ENCODE measurements at places on chromosomes 5 and 9.

- no peak for DNase-seq
Measured at GRCh38 chr5:3377176-3377575, 218.5 kb upstream of the IRX1 start.

DNA sequence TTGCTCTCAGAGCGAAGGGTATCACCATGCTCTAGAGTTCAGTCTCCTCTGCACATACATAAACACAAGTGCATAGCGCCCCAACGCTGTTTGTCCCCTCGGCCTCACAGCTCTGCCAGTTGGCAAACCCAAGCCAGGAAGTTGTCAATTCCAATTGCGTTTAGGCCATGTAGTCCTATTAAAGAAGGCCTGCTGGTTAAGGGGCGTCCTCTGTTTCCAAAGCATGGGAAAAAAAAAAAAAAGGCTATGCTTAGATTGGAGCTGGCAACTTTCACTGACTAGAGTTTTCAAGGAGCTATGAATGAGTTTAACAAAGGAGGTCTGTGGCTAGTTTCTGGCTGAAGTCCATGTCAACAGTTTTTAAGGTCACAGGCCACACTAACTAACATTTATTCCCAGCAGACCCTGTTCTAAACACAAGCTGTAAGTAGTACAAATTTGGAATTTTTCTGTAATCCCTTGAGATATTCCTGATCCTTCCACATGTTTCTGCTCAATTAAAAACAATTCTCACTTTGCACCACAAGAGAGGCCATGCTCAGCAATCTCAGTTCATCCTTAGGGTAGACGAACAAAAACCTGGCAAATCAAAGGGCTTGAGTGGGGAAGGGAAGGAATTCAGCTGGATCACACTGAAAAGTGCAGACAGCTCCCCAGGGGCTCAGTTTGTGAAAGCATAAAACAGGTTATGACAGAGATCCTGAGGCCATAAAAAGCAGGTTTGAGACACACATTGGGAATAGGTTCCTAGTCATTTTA, 187.7 kb downstream of the DENND1A start:
- DNase-seq, result no peak

DNA sequence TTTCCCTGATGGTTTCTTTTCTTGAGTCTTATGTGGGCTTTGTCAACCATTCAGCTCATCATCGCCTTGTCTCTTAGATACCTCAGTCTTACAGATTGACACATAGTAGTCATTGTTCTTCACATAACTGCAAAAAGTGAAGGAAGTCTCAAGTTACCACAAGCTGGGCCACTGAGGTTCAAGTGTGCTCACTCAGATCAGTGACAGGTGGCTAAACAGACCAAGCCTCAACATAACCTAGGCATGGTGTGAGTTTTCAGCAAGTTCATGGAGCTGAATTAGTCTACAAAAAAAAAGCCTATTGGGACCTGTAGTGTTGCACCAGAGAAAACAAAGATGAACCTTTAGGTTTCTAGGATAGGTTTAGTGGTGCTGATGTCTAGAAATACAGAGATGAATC, 58.2 kb downstream of the RFK start:
- no peak for DNase-seq

GRCh38 chr9:10079284-10079964, 533.4 kb downstream of the PTPRD start:
- no peak for DNase-seq

DNA sequence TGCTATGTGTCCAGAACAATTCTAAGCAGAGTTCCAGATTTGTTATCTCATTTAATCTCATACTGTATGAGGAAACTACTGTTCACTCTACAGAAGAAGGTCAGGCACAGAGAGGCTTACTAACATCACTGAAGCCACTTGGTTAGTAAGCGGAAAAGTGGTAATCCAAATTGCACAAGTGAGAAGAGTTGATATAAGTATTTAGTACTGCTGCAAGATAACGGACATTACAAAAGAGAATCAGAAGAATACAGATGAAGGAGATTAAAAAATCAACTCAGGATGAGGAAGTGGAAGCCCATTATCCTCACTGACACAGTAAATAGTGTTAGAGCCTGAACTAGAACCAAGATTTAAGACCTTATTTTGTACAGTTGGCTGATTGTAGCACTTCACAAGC, 22.3 kb upstream of the TLR4 start:
- no peak for DNase-seq

DNA sequence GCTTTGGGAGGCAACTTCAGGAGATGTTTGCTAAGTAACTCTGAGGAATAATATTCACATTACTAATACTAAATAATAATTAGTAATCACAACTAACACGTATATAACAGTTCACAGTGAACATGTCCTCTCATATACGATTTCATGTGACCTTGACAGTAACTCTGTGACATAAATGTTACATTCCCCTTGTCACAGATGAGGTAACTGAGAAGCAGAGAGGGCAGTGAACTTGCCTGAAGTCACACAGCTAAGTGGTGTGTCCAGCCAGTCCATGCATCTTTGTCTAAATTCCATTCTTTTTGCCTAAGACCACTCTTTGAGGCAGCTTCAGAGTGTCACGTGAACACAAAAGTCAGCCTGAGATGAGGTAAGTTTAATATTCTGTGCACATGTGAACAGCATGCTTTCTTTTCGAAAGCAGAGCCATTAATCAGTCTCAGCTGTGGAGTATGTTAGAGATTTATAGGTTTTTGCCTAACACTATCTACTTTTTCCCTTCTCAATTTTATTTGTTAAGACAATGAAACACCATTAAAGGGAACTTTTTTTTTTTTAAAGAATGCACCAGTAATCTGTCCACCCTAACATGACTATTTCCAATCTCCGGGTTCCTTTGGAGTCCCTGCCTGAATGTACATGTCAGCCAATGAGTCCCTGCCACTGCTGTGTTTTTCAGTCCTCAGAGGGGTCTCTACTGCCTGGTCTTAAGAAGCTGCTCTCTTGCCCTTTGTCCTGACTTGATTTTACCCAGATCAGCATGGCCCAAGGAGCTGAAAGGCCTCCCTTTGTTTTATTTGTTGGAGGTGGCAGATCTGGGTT, 43.5 kb downstream of the SH3PXD2B start:
- no peak for DNase-seq

DNA sequence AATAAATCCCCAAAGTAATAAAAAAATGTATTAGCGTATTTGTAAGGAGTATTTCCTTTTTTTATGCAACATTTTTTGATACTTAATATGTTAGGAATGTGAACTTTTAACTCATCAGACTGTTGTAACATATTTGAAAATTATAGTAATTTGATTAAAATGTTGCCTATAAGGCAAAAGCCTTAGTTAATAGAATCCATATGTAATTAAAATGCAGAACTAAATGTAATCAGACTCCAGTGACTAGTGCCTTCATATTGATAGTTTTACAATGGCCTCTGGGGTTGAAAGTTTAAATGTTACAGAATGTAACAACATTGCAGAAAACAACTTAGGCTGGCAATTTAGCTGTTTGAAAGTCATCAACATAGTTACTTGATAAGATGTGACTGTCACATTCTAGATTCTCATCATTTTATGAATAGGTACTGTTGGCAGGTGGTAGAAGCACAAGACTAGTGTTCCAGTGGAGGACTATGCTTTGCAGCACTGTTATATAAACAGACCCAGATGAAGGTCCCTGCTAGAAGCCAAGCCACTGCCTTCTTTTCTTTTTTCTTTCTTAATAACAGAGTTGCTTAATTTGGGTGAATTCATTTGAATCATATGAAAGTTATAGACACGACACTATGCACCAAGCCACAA, 382.9 kb downstream of the CCDC171 start:
- DNase-seq, result no peak

- no peak for DNase-seq
Measured at GRCh38 chr9:99103054-99103895, 1.6 kb upstream of the TGFBR1 start.

GRCh38 chr5:1834022-1834551, 32.9 kb downstream of the NDUFS6 start:
- DNase-seq, result no peak

GRCh38 chr5:178286226-178287090, 53.9 kb upstream of the PHYKPL start:
- no peak for DNase-seq

DNA sequence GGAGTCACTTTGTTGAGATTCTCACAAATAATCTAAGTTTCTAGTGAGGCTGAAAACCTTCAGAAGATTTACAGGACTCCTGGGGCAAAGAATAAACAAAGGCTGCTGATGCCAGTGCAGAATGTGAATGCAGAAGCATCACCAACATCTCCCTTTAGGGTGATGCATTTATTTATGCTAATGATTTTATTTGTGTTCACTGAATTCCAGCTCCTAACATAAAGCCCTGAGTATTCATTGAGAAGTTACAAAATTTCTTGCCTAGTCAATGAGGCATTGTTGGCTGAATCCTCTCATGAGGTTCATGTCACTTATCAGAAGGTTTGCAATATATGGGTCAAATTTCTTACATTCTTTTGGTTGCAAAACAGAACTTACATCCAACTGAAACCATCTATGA, 70.0 kb downstream of the GRIN3A start:
- no peak for DNase-seq

DNA sequence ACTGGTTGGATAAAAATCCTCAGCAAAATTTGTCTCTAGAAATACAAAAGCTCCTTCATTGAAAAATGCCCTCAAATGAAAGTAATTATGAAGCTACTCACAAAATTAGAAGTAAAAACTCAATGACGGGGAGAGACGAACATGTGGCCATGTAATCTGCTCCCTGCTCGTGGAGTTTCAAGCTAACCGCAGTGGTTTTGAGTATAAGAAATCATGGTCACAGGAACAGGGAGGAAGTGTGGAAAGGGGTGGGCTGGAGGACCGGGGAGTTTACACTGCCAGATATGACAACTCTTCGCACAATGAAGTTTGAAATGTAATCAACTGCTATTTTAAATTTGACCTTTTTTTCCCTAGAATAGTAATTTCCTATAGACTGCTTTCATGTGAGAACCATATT, 765.4 kb upstream of the DMAC1 start:
- no peak for DNase-seq

GRCh38 chr5:59437176-59437575, 456.4 kb downstream of the PDE4D start:
- DNase-seq, result no peak

GRCh38 chr5:8767111-8767510, 778.8 kb downstream of the SEMA5A start:
- DNase-seq, result no peak

DNA sequence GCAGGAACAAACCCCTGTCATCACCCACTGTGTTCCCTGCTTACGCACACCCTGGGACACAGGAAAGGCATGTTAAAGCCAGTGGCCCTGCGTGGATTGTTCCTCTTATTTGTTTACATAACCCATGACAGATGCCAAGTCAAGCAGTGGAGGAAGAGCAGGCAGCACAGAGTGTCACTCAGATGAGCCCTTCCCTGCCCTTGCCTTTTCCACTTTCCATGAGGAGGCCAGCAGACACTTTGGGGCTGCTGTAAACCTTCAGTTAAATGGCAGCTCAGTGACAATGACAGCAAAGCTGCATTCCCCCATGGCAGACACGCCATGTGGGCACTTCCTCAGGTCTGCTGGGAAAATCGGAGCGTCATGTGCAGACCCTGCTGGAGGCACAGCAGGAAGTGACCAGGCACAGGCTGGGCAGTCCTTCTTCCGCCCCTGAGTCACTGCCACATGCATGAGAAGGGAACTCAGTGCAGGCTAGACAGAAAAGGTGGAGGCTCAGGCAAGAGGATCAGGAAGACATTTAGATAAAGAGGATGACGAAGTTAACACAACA, 216.8 kb upstream of the PIK3R1 start:
- DNase-seq, result peak; percentile 33

DNA sequence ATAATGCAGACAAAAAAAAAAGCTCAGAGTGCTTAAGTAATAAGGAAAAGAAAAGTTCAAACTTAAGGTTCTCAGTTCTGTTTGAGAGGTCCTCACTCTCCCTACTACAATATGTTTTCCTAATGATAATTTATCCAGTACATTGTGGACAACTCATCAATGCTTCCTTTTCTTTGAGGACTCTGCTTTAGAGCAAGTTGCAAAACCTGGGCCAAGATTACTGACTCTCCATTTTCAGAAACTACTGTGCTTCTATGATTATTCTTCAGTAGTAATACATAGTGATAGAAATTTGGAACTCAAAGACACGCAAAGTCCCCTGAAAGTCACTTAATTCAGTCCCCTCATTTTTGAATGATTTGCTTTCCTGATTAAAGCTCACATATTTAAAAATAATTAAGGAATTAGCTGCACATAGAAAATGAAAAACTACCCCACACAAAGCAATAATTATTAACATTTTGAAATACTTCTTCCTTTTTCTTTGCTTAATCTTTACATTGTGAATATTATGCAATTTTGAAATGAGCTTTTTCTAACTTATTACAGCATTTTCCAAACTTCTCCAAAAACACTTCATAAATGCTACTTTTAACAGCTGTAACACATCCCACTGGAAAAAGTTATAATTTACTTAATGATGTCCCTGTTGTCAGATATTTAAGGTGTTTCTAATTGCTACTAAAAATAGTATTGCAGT, 11.2 kb downstream of the CDKN2A start:
- DNase-seq, result no peak

DNA sequence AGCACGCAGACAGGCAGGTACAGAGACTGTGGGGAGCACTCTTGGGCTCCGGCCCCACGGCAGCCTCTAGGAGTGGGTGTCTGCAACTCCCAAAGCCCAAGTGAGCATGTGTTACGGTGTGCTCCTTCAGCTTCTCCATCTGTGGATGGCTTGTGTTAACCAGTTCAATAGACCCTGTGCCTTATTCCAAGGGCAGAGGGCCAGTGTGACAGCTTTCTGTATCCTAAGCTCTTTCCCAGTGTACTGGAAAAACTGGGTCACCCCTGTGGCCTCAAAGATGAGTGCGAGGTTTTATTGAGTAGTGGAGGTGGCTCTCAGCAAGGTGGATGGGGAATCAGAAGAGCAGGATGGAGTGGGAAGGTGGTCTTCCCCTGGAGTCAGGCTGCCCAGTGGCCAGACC, 78.3 kb downstream of the ADAMTS16 start:
- no peak for DNase-seq

DNA sequence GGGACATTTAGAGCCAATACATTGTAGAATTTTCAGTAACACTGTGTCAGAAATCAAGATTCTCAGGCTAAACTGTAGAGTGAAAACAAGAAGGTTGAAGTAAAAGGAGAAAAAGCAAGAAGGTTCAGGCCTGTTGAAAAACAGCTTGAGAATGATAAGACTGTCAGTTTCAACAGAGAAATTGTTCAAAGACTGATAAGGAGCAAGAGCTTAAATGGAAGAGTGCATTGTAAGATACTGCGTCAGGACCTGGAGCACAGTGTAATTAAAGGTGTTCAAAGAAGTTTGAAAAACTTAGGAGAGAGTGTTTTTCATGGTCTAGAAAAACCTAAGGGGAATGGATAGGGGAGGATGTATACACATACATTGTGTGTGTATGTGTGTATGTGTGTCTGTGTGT, 408.3 kb downstream of the KDM4C start:
- DNase-seq, result no peak

- no peak for DNase-seq
Measured at GRCh38 chr5:1855596-1855995, 27.1 kb downstream of the IRX4 start.

DNA sequence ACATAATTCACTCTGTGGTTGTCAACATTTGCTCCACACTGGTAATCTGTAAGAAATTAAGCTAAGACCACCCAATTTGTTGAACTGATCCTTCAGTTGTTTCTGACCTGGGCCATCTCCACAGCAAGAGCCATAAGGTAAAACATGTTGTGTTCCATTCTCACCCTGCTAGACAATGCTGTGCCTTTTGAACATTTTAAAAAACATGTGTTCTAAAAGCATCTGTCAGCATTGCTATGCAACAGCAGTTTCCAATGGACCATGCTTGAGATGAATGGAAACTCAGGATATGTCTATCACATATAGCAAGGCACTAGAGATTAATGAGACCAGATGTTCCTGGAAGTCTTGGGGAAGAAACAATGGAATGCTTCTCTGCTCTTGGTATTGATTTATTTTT, 455.1 kb upstream of the RGMB start:
- no peak for DNase-seq

Data from Caki2 (cell line).